WERI-Rb-1 (cell line): ENCODE measurements at places on chromosomes 7 and 10.

GRCh38 chr7:32481921-32482320 is 8.3 kb downstream of the LSM5 start:
- DNase-seq = no peak

DNA sequence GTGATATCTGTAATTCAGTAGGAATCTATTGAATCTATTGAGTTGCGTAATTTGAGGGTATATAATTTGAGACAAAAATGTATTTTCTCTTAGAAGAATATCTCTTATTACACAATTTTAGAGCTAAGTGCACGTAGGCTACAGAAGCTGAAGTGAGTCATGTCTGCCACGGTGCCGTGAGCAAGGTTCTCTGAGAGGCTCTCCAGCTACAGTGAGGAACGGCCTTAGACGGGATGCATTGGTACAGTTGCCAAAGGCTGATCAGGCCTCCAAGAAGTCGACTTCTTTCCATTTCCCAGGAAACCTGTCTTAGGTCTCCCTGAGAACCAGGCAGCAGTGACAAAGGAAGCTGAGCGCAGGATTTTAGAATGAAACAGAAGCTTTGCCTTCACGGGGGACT is 28.6 kb downstream of the TCERG1L start:
- no peak for DNase-seq

- no peak for DNase-seq
Observed at GRCh38 chr7:103134836-103135554, 13.9 kb downstream of the NAPEPLD start.

DNA sequence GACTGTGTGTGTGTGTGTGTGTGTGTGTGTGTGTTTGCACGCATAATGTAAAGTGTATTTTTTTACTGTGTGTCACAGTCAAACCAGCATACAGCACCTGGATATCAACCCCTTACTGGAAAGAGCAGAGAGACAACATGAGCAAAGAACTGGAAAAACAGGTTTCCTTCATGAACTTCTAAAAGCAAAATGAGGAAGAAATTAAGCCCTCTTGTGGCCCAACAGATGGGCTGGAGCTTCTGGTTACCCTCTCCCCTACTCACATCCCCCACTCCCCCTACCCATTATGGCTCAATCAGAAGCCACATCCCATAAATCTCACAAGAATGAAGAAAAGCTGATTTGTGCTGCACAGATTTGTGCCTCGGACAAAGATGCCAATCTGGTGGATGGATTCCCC is 36.2 kb downstream of the PDE1C start:
- DNase-seq = peak; percentile 68
